ENCODE measurements at places on chromosomes 13 and 19.

DNA sequence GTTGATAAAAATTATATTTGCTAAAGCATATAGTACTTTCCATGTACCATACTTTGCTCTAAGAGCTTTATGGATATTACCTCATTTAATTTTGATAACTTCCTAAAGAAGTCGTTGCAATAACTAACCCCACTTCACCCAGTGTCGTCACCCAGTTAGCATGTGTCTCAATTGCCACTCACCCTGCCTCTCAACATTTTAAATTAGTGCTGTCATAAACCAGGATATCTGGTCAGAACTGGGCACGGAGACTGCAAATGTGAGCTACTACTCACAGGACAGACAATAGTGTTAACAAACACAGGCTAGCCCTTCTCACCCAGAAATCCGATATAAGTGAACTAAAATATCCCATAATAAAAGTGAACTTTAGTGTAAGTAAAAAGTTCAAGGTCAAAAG lies 430.6 kb downstream of the KLF12 start:
- no peak for DNase-seq

GRCh38 chr13:106529415-106530170 lies 5.9 kb downstream of the EFNB2 start:
- no peak for DNase-seq

DNA sequence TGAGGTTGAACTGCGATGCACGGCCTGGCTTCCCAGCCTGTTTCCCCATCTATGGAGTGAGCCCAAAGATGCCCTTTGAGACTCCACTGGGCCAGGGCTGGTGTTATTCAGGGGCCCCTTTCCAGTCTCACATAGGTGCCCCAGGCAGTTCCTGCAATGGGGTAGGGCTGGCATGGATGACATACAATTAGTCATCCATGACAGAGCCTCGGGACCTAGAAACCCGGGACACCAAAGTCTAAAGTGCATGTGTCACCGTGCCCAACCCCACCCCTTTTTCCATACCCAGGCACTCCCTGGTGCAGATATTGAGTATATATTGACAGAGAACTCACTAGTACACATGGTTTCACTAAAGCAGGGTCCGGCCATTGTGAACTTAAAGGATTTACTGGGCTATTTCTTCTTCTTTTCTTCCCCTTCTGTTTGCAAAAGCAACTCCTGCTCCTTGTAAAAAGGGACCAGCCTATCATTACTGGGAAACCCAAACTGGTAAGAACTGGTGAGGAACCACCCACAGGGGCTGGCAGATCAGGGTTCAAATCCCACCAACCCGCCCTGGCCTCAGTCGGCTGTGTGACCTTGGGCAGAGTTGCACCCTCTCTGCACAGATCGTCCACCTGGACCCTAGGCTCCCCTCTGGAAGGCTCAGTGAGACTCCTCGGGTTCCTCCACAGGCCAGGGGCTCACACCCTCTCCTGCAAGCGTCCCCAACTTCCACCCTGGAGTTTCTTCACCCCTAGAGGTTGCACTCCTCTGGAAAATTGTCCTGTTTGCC lies 2.7 kb downstream of the B3GNT3 start:
- no peak for DNase-seq

DNA sequence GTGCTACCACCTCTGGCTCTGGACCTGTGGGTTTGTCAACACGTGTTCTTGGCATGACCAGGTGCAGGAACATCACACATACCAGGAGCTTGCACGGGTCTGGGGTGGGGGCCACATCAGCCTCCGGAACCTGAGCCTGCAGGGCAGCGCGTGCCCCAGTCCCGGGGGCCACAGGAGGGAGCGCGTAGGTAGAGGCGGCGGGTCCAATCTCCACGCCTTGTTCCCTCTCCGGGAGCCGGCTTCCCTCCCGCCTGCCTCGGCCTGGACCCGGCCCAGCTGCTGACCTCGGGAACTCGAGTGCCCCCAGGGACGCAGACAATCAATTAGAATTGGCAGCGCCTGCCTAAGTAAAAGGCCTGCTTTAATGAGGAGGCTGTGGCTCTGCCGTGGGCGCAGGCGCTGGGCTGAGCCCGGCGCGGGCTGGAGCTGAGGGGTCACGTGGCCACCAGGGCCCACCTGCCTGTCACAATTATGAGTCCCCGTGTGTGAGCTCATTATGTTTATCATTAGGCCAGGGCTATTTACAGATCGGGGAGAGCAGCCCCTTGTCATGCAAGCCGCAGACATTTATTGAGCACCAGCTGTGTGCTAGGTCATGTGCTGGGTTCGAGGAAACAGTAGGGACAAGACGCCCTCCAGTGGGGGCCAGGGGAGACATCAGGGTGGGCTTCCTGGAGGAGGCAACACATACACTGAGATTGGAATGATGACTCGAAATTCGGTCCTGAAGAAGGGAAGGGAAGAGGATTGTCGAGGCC lies 32.2 kb upstream of the TNFAIP8L1 start:
- no peak for DNase-seq

DNA sequence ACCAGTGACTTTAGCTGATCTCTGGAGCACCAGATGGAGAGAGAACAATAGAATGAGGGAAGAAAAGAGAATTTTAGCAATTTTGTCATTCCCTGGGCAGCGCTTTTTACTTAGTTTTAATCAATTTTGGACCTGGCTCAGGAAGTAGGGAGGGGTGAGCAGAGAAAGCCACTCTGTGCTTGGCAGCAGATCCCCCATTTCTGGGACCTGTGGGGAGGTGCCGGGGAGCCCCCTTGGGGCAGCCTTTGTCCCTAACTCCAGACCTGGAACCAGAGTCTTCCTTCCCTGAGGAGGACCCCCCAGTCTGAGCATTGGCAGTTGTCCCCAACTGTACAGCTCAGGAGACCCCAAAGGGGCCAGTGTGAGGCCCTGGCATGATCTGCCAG lies 10.5 kb downstream of the LYL1 start:
- DNase-seq = no peak

DNA sequence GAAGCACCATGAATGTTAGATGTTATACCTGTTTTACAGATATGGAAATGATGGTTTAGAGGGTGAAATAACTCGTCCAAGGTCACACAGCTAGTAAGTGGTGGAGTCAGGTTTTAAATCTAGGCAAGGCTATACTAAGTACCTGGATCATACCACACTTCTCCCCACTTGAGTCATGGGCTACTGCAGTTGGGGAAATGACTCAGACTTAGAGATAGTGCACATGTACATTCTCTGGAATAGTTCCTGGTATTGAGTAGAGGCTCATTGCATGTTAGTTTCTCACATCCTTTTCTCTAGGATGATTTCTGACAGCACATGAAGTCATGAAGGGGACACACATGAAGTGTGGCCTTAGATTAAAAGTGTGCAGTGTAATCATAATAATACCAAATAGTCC lies 76.2 kb upstream of the TNFSF11 start:
- DNase-seq = no peak

DNA sequence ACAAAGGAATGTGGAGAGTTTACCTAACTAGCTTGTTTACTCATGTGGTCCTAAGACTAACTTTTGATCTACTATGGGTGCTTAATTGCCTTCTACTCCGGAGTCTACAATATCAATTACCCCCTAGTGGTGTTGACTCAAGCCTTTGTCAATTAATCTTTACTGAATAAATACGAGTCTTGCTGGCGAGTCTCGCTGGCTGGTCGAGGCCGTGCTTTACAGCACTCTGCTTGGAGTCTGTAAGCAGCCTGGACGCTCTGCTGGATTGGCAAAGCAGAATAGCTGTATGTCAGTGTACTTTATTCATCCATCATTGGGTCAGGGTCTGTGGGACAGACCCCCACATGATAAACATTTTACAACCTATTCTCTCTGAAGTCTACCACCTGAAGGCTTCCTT lies 9.9 kb upstream of the SPART start:
- DNase-seq = no peak

DNA sequence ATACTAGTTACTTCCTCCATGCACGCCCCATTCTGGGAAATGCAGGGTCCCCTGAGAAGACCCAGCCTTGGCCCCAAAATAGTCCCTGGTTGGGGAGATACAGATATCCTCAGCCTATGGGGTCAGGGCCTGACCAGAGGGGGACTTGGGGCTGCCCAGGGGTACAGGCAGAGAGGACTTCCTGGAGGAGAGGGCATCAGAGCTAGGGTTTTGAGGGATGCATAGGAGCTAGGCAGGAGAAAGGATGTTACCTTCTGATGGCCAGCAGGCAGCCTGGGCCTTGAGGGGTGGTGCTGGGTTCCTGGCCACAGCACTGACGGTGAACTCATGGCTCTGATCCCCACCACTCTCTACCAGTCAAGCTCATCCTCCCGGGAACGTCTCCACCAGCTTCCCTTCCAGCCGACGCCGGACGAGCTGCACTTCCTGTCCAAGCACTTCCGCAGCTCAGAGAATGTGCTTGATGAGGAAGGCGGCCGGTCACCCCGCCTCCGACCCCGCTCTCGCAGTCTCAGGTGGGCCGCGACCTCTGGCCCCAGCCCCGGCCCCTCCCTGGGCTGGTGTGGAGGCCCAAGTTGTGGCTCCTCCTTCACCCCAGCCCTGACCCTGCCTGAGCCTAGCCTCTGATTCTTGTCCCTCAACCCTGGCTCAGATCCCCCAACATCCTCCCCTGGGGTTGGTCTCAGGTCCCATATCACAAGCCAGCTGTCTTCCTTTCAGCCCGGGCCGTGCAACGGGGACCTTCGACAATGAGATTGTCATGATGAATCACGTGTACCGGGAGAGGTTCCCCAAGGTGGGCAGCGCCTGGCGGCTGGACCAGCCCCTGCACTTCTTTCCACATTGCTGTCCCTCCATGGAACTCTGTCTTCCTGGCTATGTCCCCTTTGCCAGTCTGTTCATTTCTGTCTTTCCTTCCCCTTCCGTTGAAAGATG lies 25.6 kb downstream of the MAST3 start:
- DNase-seq = no peak

- no peak for DNase-seq
These were observed 29.2 kb downstream of the SUGP2 start for GRCh38 chr19:19004144-19004543.

DNA sequence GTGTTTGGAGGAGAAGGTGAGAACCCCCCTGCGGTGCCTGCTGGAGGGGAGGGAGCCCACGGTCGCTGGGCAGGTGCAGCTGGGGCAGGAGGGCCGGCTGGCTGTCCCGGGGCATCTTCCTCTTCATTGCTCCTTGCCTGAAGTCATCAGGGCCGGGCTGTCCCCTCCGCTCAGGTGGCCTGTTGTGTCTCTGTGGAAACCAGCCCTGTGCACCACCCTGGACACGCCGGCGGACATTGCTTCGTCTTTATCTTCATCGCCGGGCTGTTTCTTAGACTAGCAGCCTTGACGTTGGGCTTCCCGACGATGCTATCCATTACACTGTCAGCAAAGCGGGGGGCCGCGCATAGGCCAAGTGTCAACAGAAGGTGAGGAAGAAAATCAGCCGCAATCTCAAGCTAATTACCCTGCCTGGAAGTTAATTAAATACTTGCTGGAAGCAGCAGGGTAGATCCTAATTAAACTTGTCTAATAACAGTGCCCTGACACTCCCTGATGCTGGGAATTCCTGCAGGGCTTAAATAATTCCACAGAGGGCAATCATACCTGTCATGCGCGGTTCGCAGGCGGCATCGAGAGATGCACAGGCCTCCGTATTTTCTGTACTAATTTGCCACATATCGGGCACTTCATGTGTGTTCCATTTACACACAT lies 111.4 kb upstream of the SOX1 start:
- no peak for DNase-seq

Data from putamen (tissue), 1 donor.